NCI-H1417 treated with DMSO at 0.1 percent for 48 hours (cell line): ENCODE measurements at places on chromosomes 2 and 18.

DNA sequence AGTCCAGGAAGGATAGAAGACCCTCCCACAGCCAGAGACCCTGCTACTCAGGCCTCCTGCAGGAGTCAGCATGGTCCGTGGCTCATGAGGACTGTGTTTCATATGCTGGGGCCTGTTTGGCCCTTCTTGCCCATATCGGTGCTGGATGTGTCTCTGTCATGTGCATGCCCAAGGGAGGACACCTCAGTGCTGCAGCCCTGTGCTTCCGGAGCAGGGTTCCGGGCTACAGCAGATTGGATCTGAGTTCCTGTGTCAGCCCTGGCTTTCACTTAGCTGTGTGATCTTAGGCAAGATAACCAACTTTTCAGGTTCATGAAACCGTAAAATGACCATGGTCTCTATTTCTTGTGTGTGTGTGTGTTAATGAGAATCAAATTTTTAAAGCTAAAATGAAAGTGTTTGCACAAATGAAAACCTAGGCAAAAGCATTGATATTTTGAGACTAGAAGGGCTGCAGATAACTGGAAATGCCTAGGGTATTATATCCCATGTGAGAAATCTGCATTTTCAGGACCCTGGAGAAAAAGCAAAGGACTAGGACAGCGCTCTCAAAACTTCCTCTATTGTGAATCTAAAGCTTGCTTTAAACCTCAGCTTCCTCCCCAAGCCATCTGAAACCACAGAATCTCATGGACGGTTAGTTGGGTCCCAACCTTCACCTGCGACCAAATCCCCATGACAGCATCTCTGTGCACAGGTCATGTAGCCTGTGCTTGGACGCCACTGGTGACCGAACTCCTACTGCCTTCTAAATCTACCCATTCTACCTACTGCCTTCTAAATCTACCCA, 58.8 kb upstream of the CAPN13 start:
- no peak for DNase-seq

- DNase-seq: no peak
These were observed 4.1 kb upstream of the TMEM177 start for GRCh38 chr2:119674711-119675500.

GRCh38 chr2:14614017-14614416, 18.5 kb upstream of the LRATD1 start:
- DNase-seq: no peak

DNA sequence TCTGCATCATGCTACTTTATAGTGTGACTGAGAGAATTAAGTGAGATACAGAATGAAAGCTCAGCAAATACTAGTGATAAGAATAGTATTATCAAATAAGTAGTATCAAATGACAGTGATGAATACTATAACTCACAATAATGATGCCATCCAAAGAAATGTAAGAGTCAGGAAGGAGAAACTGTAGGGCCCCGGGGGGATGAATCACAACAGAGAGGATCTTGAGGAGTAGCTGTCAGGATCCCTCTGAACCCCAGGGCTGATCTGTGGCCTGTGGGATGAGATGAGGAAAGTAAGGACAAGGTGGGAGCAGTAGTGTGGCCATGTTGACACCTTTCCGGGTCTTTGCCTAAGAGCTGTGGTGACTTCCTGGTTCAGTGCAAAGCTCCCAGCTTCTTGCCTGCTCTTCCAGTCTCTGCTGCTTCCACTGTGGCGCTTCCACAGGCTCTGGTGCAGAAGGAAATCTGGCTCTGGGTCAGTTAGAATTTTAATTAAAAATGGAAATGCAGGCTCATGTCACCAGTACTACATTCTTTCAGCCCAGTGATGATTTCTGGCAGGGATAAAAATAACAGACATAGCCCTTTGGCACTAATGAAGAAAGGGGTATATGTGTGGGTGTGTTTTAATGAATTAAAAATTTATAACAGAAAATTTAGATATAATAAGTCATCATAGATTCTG, 166.9 kb downstream of the MYO3B start:
- DNase-seq: no peak

DNA sequence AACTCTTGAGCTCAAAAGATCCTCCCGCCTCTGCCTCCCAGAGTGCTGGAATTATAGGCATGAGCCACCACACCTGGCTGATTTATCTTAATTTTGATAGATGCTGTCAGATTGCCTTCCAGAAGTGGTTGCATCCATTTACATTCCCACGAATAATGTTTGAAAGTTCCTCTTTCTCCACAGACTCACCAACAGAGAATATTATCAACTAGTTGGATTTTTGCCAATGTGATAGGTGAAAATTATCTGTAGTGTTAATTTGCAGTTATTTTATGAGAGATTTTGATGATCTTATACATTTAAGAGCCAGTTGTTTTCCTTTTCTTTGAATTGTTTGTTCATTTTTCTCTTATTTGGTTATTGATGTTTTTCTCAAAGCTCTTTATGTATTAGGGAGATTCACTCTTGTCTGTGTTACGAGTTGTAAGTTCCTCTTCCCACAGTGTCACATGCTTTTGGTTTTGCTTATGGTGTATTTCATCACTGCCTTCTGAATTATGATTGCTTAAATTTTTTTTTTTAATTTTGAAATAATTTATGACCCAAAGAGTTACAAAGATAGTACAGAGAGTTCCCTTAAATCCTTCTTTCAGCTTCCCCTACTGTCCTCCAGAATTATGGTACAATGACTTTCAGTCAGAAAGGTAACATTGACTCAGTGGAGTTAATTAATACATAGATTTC, 20.7 kb upstream of the NT5DC4 start:
- no peak for DNase-seq

- no peak for DNase-seq
These were observed 566.4 kb downstream of the ZEB2 start for GRCh38 chr2:143953451-143954030.

GRCh38 chr2:6671913-6672312, 193.8 kb downstream of the CMPK2 start:
- no peak for DNase-seq

GRCh38 chr2:80014637-80015036, 289.9 kb downstream of the LRRTM1 start:
- DNase-seq: no peak

DNA sequence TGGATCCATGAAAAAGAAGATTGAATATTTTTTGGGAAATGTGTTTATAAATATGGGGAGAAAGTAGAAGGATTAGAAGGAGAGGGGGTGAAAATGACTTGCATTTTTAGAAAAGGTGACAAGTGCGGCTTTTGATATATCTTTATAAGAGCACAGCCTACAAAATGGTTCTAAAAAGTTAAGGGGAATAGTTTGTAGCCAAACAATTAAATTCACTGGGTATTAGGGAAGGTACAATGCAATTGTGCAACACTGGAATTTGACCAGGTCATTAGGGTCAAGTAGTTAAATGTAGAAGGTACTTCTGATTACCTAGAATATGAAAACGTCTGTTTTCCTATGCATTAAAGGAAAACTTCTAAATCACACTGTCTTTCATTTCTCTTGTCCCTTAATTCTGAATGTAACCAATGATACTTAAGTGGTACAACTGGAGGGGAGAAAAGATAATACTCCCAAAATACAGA, 44.5 kb upstream of the SERTAD2 start:
- no peak for DNase-seq

DNA sequence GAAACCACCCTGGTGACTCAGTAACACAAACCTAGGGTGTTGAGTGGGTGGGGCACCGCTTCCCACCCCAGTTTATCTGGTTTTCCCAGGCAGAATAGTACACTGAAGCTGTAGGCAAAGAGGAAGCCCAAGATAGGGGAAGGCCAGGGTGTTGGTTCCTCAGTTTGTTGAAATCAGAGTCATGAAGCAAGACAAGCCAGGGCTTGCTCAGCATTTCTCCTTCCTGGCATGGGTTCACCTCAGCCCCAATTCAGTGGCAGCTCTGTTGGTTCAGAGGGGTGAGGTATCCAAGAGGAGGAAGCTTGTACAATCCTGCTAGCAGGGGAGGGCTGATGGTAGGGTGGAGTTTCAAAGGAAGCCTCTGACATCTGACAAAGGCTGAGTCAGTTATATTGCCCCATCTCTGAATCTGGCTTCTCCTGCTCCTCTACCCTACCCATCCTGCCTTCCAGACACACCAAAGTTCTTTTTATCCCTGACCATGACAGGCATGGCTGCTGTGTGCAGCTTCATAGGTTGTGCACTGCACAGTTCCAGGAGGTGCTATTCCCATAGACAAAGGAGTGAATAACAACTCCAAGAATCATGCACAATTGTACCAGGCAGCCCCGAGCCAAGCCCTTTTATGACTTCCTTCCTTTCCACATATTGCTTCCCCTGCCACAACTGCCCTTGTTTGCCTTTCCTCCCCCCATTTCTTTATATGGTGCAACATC, 24.9 kb upstream of the RAB10 start:
- no peak for DNase-seq
